ENCODE measurements at places on chromosomes 5 and 9. TPM values are rescaled to one million over a fixed set of nuclear protein-coding genes. Genes with fewer than 3 reads are reported as not detected.

Gene PLCXD3
- not detected for total RNA-seq

- DNase-seq, result peak; percentile 29
Observed at GRCh38 chr5:113163328-113163727, 186.7 kb downstream of the DCP2 start.

GRCh38 chr5:138354926-138355378 is 2.5 kb downstream of the KDM3B start:
- no peak for DNase-seq

DNA sequence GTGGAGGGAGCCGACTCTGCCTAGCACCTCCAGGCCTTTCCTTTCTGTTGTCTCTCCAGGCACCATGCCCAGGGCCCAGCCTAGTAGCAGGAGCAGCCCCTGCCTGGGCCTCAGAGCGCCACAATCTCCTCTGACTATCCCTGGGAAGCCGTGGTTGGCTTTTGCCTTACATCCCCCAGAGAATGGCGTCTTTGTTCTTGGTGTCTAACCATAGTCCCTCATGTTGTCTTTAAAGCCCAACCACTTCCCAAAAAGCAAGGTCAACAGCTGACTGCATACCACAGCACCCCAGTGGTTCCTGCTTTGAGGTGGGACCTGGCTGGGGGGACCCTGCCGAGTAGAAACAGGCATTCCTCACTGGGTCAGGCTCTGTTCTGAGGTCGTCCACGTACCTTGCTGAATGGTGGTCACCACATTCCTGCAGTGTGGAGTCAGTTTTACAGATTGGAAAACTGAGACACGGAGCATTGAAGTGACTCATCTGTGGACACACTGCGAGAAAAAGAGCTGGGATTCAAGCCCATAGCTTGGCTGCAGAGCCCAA is 13.7 kb upstream of the CERCAM start:
- no peak for DNase-seq

DNA sequence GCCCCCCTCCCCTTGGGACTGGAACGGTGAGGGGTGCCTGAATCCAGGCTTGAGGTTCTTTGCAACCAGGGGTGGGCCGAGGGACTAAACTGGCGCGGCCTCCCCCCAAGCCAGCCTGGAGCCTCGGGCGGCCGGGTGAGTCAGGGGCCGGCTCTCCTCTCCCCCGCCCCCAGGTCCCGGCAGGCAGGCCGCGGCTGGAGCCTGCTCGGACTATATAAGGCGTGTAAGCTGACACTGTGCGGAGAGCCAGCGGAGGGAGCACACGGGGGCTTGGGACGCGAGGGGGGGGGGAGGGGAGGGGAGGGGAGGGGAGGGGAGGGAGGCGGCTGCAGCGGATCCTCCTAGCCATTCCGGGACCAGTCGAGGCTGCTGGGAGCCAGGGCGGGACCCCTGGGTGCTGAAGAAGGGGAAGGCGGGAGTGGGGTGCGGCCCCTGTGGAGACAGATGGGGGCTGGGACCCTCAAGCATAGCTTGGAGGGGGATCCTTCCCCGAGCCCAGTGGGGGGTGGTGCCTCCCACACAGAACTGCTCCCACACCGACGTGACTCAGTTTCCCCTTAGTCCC is 595 bp downstream of the PDLIM7 start:
- DNase-seq, result no peak

Gene HRH2
- 0.06 TPM for total RNA-seq

DNA sequence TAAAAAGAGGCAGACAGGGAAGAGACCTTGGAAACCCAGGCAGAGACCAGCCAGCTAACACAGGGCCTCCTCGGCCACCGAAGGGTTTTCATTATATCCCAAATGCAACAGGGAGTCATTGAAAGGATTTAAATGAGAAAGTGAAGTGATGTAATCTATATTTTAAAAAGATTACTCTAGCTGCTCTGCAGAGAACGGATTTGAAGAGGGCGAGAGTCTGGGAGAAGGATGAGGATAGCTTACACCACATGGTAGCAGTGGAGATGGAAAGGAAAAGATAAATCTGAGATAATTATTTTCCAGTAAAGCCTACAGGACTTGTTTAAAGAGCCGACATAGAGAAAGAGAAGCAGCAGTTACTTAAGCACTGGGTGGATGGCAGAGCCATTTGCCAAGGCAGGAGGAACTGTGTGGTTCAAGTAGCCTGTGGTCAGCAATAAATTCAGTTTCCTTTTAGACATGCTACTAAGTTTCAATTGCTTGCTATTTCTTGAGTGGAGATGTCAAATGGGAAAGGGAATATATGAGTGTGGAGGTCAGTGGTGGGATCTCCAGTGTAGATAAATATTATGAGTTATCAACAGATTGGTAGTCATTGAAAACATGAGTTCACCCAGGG is 9.3 kb downstream of the FBN2 start:
- DNase-seq, result no peak

DNA sequence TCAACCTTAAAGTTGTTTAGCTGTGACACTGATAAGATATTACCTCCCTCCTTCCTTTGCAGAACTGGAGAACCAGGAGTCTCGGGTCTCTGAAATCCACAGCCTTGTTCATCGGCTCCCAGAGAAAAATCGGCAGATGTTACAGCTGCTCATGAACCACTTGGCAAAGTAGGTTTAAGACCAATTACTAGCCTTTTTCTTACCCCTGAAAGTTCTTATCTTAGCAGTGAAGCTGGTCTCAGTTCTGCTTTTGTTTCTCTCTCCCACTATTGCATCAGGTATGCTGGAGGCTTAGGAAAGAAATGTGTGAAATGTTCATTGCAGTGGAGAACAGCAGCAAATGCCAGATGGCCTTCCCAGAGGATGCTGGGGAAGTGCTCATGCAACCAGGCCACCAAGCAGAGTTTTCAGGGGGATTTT is 287.4 kb downstream of the ARHGAP26 start:
- no peak for DNase-seq

DNA sequence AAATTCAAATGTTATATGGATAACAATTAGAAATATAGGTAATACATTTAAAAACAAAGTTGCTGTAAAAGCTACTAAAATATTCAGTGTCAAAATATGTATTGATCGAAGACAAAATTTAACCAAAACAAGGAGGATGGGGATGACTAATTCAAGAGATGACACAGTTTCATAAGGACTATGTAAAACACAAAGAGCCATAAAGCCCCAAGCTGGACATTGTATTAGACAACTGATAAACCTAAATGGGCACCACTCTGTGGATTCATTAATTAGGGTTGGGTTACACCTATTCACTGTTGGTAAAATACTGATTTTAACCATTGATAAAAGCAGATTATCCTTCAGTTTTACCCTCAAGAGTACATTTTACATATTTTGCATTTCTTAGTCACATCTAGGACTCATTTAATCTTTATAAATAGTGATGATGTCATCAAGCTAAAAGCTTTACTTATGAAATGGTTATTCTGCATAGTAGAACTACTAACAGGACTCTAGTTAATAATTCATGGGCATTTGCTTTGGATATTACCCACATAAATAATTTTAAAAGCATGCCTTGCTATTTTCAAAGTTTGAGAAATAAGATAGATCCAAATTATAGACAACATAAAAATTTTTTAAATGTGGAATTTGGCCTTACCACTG is 13.7 kb downstream of the TUT7 start:
- DNase-seq, result no peak

GRCh38 chr9:21782205-21782604 is 20.2 kb upstream of the MTAP start:
- no peak for DNase-seq

DNA sequence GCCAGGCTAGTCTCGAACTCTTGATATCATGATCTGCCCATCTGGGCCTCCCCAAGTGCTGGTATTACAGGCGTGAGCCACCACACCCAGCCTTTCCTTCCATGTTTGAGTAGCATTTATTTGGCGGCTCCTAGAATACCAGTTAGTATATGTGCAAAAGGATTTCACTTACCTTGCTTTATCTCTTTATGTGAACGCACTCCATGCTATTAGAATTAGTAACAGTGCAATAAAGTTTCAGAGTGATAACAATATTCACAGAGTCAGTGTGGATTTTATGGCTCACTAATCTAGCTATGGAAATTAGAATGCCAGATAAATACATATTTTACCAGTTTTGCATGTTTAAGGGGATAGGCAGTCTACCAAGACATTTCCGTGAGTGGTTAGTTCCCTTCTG is 74.4 kb upstream of the NIPBL start:
- DNase-seq, result no peak

DNA sequence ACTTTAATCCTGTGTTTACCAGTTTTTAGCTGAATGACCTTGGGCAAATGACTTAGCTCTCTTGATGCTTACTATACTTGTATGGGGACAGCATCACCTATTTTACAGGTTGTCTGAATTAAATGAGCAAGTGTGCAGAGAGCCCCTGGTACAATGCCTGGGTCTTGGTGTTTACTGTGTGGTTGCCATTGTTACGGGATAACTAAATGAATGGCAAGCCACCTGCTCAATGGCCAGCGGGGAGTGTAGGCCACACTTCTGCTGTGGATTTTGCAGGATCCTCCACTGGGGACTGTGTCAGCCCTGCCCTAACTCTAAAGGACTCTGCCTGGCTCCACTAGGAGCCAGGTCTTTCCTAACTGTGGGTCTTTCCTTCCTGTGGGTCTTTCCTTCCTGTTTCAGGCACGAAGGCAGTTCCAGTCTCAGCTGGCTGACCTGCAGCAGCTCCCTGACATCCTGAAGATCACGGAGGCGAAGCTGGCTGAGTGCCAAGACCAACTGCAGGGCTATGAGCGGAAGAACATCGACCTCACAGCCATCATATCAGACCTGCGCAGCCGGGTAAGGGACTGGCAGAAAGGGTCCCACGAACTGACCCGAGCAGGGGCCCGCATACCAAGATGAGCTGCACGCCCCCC is 10.3 kb upstream of the GLE1 start:
- peak; percentile 74 for DNase-seq

DNA sequence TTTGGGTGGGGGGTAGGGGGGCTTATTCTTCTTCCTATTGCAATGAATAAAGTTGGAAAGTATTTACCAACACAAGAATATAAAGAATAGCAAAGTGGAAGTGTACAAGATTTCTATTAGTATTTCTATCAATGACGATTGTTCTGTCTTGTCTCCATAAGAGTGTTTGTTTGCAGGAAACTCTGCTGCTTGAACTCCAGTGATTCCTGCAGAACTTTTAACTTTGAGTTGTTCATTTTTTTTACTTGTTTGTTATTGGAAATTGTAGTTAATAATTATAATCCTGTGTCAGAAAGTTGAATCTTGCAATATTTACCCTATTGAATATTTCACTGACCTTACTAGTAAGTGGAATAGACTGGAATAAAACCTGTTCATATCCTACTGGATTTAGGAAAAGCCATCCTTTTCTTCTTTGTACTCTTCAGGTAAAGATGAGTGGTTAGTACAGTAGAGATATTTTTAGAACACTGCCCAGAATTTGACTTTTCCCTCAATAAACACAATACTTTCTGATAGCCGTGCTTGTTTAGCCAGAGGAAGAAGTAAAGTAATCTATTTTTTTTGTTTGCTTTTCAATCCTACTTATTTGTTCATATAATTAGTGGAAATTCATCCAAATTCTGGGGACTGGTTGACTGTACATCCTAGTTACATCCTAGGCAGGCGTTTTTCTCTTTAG is 340.4 kb downstream of the TENT4A start:
- no peak for DNase-seq

Gene FLT4
- 203 TPM for total RNA-seq
